ENCODE measurements at places on chromosomes 5 and 9.

DNA sequence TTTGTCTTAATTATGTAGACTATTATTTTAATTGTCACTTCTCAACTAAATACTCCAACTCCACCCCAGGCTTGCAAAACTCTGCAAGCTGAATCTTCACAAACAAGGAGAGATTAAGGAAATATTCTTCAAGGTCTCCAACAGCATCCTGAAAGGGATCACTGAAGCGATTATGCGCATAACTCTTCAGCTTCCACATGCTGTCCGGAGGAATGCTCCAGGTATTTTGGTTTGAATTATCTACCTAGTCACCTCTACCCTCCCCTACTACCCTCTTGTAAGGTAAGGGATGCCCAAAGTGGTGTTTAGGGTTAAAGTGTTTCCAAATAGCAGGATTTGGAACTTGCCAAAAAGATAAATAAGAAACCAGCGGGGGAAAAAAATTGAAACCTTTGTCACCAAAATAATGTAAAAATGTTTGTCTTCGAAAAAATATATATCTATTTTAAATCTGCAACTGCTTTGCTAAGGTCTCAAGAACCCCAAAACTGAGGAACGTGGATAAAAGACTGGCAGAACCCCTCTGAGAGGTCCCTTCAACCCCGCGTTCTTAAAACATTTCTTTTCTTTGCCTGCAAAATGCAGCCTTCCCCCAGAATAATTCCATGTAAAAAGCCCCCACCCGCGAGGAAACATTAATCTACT lies 11.6 kb downstream of the PTCH1 start:
- no peak for DNase-seq

- DNase-seq: no peak
These were observed 154.9 kb downstream of the KCTD16 start for GRCh38 chr5:144325532-144325931.

GRCh38 chr5:10539687-10539998 lies 24.2 kb upstream of the ANKRD33B start:
- no peak for DNase-seq

DNA sequence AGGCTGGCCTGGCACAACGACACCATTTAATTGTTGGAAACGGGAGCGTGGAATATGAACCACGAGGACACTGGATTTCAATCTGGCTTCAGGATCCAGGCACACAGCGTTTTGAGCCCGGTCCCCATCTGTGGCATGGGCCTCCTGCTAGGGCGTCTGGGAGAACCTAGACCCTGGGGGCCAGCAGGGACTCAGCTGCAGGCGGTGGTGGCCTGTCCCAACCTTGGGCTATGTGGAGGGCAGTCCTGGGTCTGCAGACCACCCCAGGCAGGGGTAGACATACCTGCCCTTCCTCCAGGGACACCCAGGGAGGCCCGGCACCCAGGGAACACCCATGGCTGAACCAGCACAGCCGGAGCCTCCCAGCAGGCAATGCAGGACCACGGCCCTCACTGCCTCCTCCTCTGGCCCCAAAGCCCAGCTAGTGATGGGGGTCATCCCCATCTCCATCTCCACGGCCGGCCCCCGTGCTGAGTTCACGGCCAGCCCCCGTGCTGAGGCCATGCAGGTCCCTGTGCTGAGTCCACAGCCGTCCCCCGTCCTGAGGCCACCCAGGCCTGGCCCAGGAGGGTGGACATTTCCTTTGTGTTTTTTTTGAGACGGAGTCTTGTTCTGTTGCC lies 18.5 kb upstream of the UBAC1 start:
- no peak for DNase-seq

- no peak for DNase-seq
These were observed 128.8 kb downstream of the FER start for GRCh38 chr5:108876451-108876850.

GRCh38 chr9:12425878-12426864 lies 267.0 kb upstream of the TYRP1 start:
- no peak for DNase-seq

DNA sequence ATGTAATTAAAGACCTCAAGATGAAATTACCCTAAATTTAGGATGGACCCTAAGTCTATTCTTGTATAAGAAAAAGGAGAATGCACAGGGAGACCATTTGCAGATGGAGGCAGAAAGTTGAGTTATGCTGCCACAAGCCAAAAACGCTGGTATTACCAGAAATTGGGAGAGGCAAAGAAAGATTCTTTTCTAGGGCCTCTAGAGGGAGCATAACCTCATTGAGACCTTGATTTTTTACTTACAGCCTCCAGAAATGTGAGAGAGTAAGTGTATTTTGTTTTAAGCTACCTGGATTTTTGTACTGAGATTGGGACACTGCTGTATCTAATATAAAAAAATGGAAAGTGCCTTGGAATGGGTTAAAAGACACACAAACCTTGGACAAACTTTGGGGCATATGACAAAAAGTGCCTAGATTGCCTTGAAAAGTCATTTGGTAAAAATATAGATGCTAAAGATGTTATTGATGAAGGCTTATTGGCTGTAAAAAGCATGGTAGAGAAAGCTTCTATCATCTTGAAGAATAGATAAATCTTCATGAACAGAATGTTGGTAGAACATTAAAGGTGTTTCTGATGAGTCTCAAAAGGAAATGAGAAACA lies 174.7 kb upstream of the PRDM9 start:
- no peak for DNase-seq

GRCh38 chr5:130720355-130720754 lies 444.7 kb downstream of the HINT1 start:
- DNase-seq: peak; percentile 11

Measured in retinal pigment epithelial cell (primary cell).